GM23248 (cell line): ENCODE measurements at places on chromosomes 5 and 9.

DNA sequence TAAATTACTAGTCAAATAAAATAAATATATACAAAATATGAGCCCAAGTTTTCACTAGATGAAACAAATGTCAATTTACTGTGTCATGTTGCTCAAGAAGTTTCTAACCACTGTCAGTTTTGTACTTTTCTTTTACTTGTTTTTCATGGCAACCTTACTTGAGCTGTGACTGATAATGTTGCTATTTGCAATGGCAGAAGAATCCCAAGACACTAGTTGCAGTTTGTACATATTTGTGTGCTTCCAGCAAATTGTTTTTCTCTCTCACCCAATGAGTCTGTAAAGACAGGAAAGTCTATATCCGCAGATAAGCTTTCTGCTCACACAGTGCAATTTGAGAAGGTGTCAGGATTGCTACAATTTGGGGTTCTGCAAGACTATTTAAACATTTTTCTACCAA, 338.6 kb upstream of the PCSK5 start:
- DNase-seq: peak; percentile 14

- peak; percentile 4 for DNase-seq
These were observed 98.2 kb upstream of the PRR16 start for GRCh38 chr5:120365656-120366446.

DNA sequence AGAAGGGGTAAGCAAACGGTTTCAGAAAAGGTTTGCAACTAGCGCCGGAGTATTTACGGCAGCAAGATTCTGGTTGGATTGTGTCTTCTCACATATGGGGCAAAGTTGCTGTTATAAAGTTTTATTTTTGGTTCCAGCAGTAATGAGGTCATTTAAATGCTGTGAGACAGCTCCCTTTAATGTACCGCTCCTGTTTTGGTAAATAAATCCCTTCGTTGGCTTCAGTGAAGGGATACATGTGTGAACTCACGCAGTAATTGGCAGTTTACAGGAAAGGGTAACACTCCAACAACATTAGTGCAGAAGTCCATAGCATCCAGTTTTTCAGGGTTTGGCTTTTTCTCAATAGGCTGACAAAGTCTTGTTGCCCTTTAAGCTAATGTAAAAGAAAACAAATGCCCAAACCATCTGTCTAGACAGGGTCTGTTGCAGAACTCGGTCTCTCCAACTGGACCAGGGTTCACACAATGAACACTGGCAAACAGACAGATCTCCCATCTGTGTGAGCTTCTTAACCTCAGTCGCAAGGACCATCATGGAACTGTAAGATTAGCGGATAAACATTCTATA, 184.0 kb downstream of the GOLPH3 start:
- DNase-seq: peak; percentile 40

GRCh38 chr5:17316970-17317459, 99.6 kb downstream of the BASP1 start:
- DNase-seq: peak; percentile 25

DNA sequence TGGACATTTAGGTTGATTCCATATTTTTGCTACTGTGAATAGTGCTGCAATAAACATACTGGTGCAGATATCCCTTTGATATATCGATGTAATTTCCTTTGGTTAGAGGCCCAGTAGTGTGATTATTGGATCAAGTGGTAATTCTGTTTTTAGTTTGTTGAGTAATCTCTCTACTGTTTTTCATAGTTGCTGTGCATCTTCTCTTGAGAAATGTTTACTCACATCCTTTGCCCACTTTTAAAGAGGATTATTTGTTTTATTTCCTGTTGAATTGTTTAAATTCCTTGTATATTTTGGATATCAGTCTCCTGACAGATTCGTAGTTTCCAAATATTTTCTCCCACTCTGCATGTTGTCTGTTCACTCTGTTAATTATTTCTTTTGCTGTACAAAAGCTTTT, 352.6 kb upstream of the TARS1 start:
- DNase-seq: peak; percentile 37

- no peak for DNase-seq
These were observed 209.8 kb downstream of the CDH12 start for GRCh38 chr5:22643356-22643755.
